ENCODE measurements at places on chromosomes 12 and 14.

GRCh38 chr12:29711381-29711780 lies 72.4 kb downstream of the TMTC1 start:
- no peak for DNase-seq

DNA sequence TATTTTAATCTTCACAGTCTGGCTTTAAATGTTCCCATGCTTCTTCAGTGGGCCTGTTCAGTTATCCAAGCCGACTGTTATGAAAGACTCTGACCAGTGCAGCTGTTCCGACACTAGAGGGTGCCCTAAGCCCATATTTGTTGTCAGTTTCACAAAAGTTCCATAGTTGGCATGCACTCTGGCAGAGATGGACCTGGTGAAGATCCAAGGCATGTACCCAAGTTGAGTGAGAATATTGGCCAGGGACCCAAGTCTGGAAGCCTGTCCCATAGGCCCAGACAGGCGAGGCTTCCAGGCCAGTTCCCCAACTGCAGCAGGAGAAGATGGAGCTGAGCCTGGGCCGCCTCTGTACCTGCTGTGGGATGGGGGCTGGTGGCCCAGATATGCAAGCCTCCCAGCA lies 27.4 kb upstream of the GUCY2C start:
- DNase-seq = peak; percentile 52

GRCh38 chr14:104315625-104316024 lies 177.2 kb downstream of the KIF26A start:
- no peak for DNase-seq

- DNase-seq = no peak
Observed at GRCh38 chr14:59254146-59254910, 65.9 kb downstream of the DAAM1 start.

DNA sequence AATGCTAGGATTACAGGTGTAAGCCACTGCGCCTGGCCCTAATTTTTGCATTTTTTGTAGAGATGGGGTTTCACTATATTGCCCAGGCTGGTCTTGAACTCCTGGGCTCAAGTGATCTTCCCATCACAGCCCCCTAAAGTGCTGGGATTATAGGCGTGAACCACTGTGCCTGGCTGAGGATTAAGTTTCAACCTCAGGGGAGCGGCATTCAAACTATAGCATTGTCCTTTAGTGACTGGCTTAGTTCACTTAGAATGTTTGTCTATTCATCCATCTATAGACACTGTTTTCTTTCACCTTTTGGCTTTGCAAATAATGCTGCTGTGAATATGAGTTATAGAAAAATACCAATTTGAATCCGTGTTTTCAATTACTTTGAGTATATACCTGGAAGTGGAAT lies 25.2 kb downstream of the PTPN11 start:
- DNase-seq = no peak

Measured in activated gamma-delta T cell treated with Interleukin-2 at 50 U/mL for 16 hours (primary cell).